Daoy (cell line): ENCODE measurements at places on chromosomes 7 and 10. TPM values are rescaled to one million over a fixed set of nuclear protein-coding genes. Genes with fewer than 3 reads are reported as not detected.

Gene TMEM273
- not detected in 2 replicates for total RNA-seq

Gene AKR1E2
- total RNA-seq = not detected in 2 replicates

Gene IGF2BP3
- total RNA-seq = 277 and 349 TPM in 2 replicates

Gene CNTNAP2
- total RNA-seq = 6.2 and 6.4 TPM in 2 replicates

Gene CDHR3
- total RNA-seq = 0.18 and 0.74 TPM in 2 replicates

Gene EBLN1
- not detected in 2 replicates for total RNA-seq

Gene ELFN1
- 0.15 and 1.1 TPM in 2 replicates for total RNA-seq

Gene CYP2C19
- not detected in 2 replicates for total RNA-seq

Gene RBM20
- total RNA-seq = 0.06 and 9.4 TPM in 2 replicates

Gene THSD7A
- 0.11 and 0.48 TPM in 2 replicates for total RNA-seq
